ENCODE measurements at places on chromosomes 13 and 19.

DNA sequence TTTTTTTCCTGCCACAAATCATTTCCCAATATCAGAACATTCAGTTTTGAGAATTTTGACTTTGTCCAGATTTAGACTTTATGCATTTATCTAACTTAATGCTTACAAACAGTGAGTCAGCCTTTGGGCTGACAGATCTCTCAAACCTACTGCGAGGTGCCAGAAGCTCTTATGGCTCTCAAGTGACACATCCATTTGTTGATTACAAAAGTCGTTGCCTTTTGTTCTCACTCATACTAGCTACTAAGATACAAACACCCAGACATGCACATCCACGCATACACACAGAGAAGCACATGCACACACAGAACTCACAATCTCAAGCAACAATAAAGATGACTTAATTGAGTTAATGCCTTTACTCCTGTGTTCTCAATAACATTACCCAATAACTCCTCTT lies 1147.5 kb downstream of the DIAPH3 start:
- no peak for DNase-seq

- no peak for DNase-seq
Measured at GRCh38 chr19:17602872-17603510, 47.5 kb downstream of the COLGALT1 start.

- DNase-seq = no peak
Measured at GRCh38 chr19:31516756-31517155, 167.5 kb upstream of the TSHZ3 start.

GRCh38 chr19:5215431-5215830 lies 125.2 kb downstream of the PTPRS start:
- DNase-seq = no peak

DNA sequence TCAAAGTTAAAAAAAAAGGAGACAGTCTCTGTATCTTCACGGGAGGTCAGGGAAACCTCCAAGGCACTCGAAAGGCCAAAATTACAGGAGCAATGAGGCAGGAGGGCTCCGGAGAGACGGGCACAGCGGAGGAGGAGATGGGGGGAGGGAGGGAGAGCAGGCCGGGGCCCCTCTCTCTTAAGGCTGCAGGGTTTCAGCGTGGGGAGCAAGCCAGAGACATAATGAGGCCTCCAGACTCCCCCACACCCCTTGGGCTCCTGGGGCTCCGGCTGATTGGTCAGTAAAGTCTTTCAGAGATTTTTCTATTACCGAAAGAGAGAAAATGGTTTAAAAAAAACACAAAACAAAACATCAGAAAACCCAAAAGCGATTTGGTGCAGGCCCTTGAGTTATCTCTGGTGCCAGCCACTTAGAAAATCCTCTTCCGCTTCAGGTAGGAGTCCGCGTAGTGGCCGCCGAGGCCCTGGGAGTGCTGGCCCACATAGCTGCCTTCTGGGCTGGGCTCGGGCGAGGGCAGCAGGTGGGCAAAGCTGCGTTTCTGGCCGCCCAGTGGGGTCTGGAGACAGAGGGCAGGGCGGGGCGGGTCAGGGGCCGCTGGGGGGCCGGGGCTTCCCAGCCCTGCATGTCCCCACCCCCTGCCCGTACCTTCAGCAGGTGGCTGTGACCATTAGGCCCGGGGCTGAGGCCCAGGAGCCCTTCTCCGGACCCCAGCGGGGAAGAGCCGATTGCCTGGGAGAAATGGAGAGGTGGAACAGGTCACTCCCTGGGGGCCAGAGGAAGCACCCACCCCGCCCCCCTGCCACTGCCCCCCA lies 1.4 kb upstream of the FDX2 start:
- DNase-seq = no peak

Measured in iPS DF 19.7 (cell line).